ENCODE measurements at places on chromosomes 11 and 22. TPM values are rescaled to one million over a fixed set of nuclear protein-coding genes. Genes with fewer than 3 reads are reported as not detected.

ARHGAP8 gene
- 15.0 TPM for total RNA-seq

KCNJ11 gene
- 1.4 TPM for total RNA-seq

- no peaks in the 10 kb centered on the region for H3K36me3 ChIP-seq
- no peak for DNase-seq
- no peak overlapping the region for H3K4me3 ChIP-seq
Measured at GRCh38 chr11:129637473-129637872, 178.2 kb upstream of the TMEM45B start.

GRCh38 chr11:105181100-105181499 lies 41.5 kb upstream of the CARD18 start:
- H3K27me3 ChIP-seq: no peaks in the 10 kb centered on the region
- H3K4me3 ChIP-seq: no peak overlapping the region
- H3K27ac ChIP-seq: no peak overlapping the region
- no peaks in the 10 kb centered on the region for H3K36me3 ChIP-seq

All from testis (tissue), 5 donors.